ENCODE measurements at places on chromosomes 12 and 14. TPM values are rescaled to one million over a fixed set of nuclear protein-coding genes. Genes with fewer than 3 reads are reported as not detected.

FLRT2 gene
- under 0.01 TPM for total RNA-seq

RAB5B gene
- 25.1 TPM for total RNA-seq

RNASE1 gene
- not detected for total RNA-seq

SFSWAP gene
- 59.0 TPM for total RNA-seq

CELA1 gene
- not detected for total RNA-seq

OR11G2 gene
- under 0.01 TPM for total RNA-seq

SLC38A4 gene
- not detected for total RNA-seq

CDK2 gene
- 6.9 TPM for total RNA-seq

SCNN1A gene
- 1.2 TPM for total RNA-seq

TMEM229B gene
- total RNA-seq, result 8.2 TPM

TMEM253 gene
- total RNA-seq, result 0.21 TPM

HOXC11 gene
- total RNA-seq, result not detected

DCN gene
- 1.3 TPM for total RNA-seq

NTF3 gene
- total RNA-seq, result not detected

ALX1 gene
- total RNA-seq, result not detected

CD163L1 gene
- total RNA-seq, result 0.63 TPM

PSMC6 gene
- 117 TPM for total RNA-seq

SERPINA10 gene
- total RNA-seq, result not detected

TCL1A gene
- 3.0 TPM for total RNA-seq

MGST1 gene
- 15.6 TPM for total RNA-seq

LPAR5 gene
- 4.1 TPM for total RNA-seq

TAS2R30 gene
- total RNA-seq, result 21.8 TPM

SLCO1B1 gene
- not detected for total RNA-seq

OVCH1 gene
- not detected for total RNA-seq

MYF6 gene
- not detected for total RNA-seq

OTOGL gene
- total RNA-seq, result not detected

APOF gene
- not detected for total RNA-seq
